Smooth muscle cell of the brain vasculature (primary cell): ENCODE measurements at places on chromosomes 5 and 9.

GRCh38 chr5:151214614-151215545, 9.0 kb downstream of the CCDC69 start:
- no peak for DNase-seq

DNA sequence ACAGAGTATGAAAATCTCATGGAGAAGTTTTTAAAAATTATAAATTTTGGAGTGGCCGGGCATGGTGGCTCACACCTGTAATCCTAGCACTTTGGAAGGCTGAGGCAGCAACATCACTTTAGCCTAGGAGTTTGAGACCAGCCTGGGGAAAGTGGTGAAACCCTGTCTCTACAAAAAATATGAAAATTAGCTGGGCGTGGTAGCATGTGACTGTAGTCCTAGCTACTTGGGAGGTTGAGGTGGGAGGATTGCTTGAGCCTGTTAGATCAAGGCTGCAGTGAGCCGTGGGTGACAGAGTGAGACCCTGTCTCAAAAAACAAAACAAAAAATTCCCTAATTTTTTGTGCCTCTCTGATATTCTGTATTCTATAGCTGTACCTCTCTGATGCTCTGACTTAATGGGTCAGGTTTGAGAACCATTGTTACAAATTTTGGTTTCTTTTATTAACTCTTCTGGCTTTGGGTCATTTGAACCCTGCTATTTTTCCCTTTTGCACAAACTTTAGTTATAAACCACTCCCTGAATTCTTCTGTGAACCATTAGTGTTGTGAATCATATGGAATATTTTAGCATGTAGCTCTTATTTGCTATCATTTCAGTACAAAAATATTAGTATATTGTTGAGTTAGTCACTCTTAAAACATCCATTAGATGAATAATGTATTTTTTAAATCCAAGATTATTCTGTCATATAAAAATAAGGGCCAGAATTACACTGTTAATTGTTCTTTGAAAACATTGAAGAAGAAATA, 51.0 kb downstream of the FER start:
- DNase-seq: no peak

GRCh38 chr5:78495800-78496199, 135.4 kb downstream of the SCAMP1 start:
- DNase-seq: no peak

DNA sequence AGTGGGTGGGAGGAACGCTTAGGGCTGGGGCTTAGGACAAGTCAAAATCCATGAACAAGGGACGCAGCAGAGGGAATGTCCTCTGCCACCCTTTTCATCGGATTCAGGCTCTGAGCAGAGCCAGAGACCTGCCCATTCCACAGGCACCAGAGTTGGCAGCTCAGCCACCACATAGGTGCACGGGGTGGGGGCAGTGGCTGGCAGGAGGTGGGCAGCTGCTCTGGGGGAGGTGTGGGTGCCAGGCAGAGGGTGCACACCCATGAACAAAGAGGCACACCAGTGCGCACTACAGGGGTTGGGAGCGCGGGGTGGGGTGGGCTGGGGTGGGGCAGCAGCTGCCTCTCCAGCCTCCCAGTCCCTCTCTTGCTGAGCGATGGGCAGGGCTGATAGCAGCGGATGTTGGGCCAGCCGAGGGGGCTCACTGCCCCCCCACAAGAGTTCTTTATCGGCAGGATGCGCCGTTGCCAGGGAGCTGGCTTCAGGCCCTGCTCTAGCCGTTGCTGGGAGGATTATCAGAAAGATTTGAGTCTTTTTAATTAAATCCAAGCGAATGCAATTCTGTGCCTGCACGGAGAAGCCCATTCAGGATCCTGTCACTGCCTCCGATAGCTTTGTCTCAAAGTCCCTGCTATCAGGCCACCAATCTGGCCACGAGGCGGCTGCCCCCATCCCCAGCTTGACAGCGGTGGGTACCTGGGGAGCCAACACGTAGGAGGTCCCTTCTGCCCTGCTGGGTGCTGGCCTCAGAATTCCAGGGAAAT, 64.3 kb upstream of the LMX1B start:
- DNase-seq: no peak

- DNase-seq: no peak
Observed at GRCh38 chr5:607541-608428, 4.4 kb upstream of the CEP72 start.

GRCh38 chr5:160970605-160971191, 118.7 kb upstream of the ATP10B start:
- no peak for DNase-seq

GRCh38 chr9:109963079-109963478, 183.1 kb downstream of the PALM2AKAP2 start:
- no peak for DNase-seq

DNA sequence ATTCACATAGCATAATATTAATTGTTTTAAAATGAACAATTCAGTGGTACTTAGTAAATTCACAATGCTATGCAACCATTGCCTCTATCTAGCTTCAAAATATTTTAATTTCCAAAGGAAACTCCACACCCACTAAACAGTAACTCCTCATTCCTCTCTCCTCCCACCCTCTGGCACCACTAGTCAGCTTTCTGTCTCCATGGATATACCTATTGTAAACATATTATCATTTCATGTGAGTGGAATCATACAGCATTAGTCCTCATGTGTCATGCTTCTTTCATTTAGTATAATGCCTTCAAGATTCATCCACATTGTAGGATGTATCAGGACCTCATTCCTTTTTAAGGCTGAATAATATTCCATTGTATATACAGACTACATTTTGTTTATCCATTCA, 48.6 kb downstream of the PHF2 start:
- no peak for DNase-seq

DNA sequence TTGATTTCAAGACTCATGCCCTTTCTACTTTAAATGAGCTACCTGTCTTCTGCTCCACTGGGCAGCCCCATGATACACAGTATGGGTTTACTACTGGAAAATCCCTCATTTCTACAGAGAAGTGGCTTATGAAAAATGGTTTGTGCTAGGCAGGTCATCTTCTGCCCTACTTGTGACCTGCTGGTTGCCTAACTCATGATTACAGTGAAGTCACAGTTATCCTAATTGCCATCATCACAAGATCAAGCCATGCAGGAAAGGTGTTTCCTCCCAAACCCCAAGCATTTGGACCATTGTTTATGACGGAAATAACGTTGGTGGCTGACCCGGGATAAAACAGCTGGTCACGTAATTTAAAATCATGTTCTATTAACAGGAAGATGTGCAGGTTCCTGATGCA, 330.6 kb downstream of the ACTL7B start:
- DNase-seq: no peak

DNA sequence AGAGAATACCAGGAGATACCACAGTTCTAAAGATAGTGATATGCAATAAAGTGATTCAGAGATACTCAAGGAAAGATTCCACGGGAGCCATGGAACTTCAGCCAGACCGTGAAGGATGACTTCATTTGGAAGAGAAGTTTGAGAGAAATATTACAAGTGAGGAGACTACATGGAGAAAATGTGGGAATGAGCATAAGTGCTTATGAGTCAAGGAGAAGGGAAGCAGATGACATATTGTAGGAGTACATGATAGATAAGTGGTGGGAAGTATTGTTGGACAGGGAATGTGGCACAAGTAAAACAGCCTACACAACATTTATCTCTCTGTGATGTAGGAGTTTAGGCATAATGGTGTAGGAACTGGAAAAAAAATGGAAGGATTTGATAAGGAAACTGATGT, 122.1 kb upstream of the FBXL17 start:
- DNase-seq: no peak

GRCh38 chr5:2680979-2681378, 70.5 kb downstream of the IRX2 start:
- no peak for DNase-seq

DNA sequence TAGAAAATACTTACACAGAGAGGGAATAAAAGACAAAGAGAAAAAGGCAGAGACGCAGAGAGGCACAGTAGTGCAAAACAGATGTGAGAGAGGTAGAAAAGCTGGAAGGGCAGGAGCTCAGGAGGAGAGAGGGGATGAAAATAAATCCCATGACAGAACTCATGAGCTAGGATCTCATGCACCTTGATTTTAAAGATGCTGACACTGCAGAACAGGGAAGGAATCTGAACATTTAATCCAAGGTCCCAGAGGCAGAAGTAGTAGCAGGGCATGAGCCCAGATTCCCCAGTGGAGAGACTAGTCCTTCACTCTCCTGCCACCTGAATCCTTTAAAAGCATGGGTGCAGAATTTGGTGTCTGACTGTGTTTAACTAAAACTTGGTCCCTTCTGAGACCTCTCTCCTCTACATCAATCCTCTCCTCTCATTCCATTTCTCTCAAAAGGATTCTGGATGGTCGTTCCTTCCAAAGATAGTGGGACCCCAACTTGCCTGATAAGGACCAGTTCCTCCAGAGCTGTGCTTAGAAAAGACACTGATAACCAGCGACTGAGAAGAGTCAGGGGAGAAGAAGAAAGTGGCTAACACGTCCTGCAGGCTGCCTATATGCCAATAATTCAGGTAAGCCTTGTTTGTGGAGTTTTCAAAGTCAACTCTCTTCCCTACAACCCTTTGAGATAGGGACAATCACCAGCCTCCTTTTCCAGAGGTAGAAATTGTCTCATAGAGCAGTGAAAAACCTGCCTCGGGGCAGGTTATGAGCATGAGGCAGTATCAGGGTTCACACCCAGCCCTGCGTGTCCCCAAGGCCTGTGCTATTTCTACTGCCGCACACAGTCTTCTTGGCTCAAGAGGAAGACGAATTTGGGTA, 203.2 kb upstream of the TRIM32 start:
- no peak for DNase-seq

DNA sequence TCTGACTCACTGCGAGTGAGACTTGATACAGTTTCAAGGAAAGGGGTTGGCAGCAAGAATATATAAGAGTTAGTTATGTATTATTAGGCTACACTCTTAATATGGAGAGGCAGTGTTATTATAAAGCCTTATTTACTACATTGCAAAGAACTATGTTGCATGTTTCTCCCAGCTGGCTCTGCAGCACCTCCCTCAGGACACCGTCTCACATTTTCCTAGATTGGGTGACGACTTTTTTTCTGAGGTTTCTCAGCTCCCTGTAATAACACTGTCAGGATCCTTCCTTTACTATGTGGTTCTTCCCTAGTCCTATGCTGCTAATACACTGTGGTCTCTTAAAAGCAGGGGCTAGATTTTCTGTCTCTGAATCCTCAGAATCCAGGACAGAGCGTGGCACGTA, 153.7 kb downstream of the INSYN2B start:
- DNase-seq: no peak

GRCh38 chr9:85600675-85601263, 141.0 kb downstream of the AGTPBP1 start:
- no peak for DNase-seq

- no peak for DNase-seq
Observed at GRCh38 chr5:54658010-54658409, 140.5 kb downstream of the SNX18 start.

DNA sequence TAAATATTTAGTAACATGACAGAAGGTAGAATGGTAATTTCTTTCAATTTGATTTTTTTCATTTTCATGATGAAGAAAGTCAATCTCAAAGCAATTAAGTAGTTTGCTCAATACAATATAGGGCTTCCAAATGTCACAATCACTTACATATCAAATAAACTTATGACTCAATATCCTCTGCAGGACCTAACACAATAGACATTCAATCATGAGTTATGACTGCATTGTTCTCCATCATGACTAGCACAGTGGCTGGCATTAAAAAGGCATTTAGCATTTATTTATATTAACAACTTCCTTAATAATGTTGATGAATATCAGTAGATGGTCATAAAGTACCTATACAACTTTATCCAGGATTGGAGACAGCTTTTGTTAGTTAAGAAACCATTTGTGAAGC, 1499.6 kb downstream of the EFNA5 start:
- no peak for DNase-seq

DNA sequence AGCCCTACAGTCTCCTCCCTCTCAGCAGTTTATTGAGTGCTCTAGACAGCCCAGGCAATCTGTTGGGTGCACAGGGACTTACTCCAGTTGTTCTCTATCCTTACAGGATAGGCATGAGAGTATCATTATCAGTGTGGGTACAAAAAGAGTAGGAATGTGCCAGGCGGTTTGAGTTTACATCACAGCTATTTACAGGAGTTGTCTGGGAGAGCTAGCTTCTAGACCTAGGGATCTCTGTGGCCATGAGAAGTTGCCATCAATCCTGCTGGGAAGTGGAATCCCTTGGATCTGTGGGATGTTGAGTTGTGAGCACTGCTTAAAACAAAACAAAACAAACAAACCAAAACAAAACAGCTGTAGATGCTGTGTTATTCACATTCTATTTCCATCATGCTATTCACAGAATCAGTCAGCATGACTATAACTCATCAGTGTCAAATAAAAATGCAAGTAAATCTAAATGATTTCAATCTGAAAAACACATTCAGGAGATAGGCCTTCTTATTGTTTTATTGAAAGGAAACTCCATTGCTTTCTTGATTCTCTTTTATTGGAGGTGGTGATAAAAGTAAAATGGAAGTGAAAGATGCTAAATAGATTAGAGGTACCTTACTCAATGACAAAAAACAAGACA, 552.4 kb upstream of the ZNF608 start:
- peak; percentile 35 for DNase-seq

DNA sequence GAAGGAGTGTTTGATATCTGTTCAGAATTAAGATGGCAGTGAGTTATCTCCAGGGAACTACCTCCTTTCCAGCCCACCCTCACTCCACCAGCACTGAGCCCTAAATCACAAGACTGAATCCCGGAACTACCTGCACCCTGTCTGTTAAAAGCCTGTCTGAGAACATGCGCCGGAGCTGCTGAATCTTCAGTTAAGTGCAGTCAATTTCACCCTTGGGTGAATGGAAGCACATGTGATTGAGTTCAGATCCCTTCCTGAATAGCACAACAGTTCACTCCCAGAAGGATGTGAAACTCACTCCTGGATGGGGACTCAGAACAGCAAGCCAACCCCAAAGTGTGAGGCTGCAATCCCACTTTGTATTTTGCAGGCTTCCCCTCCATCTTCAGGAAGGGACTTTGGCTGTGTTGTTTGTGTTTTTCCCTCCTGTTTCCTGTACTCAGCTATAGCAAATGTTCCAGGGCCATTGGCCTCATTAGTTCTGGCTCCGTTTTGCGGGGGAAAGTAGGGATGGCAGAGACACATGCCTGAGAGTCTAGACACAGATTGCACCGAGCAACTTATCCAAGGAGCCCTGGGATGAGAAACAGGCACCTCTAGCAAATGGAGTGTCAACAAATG, 43.4 kb downstream of the DPYSL3 start:
- DNase-seq: no peak

DNA sequence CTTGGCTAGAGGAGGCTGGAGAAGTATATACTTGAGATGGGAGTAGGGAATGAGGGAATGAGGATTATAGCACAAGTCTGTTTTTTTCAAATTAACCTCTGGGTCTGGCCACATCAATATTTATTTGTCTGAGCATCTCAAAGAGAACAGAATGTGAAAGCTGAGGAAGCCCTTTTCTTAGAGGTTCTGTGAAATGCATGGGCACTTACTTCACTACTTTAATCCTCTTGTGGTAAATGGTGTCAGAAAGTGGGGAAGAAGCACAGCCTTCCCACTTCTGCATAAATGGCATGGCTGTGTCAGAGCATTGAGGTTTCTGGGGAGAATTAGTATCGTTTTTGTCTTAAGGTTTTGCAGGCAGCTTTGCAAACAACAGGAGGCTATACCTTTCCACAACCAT, 48.6 kb downstream of the SPATA31D1 start:
- DNase-seq: no peak

- DNase-seq: no peak
Observed at GRCh38 chr9:18741359-18741758, 267.4 kb downstream of the ADAMTSL1 start.
